ENCODE measurements at places on chromosomes 3 and 15. TPM values are rescaled to one million over a fixed set of nuclear protein-coding genes. Genes with fewer than 3 reads are reported as not detected.

SAMMSON gene
- not detected for polyA plus RNA-seq

JMJD7 gene
- polyA plus RNA-seq = 10.5 TPM

SI gene
- polyA plus RNA-seq = not detected

NOX5 gene
- polyA plus RNA-seq = 0.58 TPM

PLCB2 gene
- 5.8 TPM for polyA plus RNA-seq

MYO5C gene
- polyA plus RNA-seq = 30.5 TPM

TKT gene
- 94.9 TPM for polyA plus RNA-seq

Measured in renal cortex interstitium (tissue), 15 donors.